ENCODE measurements at places on chromosomes 11 and 22.

DNA sequence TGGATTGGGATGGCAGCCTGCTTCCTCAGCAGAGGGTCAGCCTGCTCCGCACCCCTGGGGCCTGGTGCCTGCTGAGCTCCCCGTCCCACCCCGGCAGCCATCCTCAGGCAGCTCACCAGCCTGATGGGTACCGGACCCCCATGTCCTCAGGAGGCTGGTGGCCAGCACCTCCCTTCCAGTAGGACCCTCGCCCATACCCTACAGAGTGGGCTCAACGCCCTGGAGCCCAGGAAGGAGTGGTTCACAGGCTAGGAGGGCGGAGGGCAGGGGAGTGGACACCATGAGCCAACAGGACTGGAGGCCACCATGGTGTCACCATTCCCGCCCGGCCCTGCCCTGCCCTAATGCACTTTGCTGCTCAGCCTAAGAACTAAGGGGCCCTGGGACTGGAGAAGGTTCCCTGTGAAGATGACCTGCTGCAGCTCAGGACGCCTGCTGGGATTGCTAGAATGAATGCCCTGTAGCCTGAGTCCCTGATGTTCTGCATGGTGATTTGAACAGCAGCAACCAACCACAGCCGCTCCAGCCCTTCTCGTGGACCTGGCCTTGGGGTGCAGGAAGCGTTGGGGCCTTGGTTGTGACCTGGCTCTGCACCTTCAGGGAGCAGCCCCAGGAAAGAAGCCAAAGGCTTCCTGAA lies 1080.8 kb downstream of the BRD1 start:
- no peak for DNase-seq

DNA sequence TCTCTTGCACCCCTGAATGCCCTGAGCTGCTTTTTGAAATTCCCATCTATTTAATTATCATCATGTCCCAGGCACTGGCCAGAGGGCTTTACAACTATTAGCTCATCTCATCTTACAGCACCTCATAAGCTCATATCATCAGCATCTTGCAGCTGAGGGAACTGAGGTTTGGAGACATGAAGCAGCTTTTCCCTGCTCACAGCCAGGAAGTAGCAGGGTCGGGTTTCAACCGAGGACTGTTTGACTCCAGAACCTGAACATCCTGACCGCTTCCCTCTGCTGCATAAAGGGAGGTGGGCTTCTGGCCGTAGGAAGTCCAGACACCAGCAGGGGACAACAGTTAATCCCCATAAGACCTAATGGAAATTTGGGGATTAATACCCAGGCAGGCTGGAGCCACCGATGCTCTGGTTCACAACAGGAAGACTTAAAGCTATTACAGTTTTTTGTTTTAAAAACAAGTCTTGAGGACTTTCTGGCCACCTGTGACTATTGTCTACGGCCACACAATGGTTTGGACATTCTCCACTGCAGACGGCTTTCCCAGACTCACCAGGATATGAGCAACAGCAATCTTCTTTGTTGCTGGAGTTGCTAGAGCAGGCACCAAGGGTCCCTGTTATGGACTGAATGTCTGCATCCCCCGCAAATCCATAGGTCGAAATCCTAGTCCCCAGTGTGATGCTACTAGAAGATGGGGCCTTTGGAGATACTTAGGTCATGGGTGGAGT lies 47.4 kb downstream of the CHST1 start:
- no peak for DNase-seq

DNA sequence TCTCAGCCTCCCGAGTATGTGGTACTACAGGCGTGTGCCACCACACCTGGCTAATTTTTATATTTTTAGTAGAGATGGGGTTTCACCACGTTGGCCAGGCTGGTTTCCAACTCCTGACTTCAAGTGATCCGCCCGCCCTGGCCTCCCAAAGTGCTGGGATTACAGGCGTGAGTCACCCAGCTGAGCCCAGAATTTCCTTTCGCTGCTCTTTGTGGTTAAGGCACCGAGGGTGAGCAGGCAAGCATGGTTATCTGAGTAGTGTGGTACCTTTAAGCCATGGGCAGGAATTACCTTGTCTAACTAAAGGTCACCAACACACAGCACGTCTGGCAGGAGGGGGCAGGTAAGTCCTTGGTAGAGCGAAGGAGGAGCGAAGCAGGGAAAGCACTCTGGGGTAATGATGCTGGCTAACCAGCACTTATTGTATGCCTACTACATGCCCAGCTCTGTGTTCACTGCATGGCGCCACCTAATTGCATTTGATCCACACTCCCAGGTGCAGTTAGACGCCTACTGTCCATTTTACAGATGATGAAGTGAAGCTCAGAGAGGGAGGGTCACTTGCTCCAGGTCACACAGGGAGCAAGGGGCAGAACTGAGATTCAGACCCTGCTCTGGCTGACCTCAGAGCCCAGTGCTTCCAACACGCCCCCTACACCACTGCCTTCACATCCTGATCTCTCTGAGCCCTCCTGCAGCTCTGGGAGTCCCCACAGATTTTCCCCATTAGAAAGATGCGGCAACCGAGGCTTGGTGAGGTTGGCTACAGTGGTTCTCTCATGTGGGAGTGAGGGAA lies 45.7 kb downstream of the TRIOBP start:
- DNase-seq, result no peak

GRCh38 chr11:61162092-61162941 lies 1.1 kb upstream of the VPS37C start:
- DNase-seq, result peak; percentile 86

DNA sequence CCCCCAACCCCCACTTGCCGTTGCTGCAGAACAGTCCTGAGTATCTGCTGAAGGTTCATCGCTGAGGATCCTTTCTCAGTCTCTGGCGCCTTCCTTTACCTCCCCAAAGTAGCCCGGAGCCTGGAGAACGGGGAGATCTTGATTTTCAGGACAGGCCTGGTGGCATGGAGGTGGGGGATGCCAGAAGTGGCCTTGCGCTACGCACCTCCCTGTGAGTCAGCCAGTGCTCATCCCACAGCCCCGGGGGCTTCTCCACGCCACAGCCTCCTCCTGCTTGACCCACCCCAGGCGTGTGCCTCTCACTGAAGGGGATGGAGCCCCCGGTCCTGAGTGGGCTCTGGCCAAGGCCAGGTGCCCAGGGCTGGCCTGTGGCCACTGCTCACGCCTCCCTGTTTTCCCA lies 339.6 kb downstream of the TBC1D22A start:
- DNase-seq, result no peak

GRCh38 chr11:64556721-64557250 lies 34.2 kb upstream of the SLC22A12 start:
- no peak for DNase-seq

DNA sequence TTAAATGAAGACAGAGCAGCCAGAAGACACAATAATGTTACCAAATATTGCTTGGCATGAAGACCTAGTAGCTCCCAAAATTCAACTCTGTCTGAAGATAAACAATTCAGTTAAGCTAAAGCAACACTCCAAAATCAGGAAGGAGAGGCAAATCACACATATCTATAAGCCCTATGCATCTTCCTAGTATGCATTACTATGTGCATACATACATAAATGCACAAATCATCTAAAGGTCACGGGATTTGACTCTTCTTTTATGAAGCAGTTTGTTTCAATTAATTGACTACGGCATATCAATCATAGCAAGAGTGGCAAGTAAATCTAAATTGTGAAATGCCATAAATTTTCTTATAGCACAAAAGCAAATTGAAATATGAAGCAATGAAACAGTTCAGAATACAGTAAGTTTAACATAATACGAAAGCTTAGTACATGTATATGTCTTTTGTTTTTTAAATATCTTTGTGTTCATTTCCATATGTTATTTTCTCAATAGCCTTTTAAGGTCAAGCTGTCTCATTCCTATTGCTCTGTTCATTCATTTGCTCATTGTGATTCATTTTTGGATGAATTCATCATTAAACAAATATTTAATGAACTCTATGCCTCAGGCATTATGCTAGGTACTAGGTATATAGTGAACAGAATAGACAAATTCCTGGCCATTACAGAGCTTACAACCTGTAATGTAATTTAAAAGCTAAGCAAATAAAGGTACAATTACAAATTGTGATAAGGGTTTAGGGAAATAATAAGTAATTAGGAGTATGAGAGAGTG lies 540.5 kb downstream of the DLG2 start:
- no peak for DNase-seq

GRCh38 chr11:112613051-112613972 lies 347.9 kb upstream of the NCAM1 start:
- DNase-seq, result no peak

- DNase-seq, result no peak
Observed at GRCh38 chr11:73267906-73268540, 4.1 kb upstream of the P2RY6 start.

DNA sequence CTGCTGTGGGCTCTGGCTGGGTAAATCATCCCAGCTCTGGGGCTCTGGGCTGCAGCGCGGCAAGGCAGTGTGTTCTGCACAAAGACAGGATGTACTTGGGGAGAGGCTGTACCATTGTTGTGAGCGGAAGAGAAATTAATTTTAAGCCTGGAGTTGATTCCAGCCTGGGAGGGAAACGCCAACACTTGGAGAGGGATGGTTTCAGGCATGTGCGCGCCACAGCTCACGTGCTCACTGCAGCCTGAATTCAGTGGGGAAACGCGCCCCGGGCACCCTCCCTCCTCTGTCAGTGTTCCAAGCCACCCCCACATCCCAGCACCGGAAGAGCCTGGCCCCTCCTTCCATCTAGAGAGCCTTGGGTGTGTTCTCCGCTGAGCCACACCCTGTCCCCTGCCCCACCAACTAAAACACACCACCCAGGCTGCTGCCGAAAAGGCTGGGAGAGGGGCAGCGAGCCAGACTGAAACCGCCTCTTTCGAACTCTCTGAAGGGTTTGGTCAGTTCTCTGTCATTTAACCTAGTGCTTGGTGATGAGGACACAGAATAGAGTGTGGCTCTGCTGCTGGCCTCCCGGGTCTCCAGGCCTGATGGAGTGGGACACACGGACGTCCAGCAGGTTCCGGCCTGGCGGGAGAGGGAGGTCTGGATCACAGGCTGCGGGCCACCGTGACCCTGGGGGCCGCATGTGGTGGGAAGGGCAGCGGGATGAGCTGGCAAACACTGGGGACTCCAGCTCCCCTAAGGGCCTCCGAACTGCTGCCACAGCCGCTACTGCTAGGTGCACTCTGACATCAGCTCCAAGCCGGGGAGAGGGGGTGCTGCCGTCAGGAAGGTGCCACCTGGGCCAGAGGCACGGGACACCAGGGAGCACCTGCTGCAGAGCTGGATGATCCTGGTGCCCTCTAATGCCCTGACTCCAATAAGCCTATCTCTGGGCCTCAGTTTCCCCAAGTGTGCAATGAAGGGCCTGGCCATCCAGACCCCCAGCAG lies 230.8 kb downstream of the CTTN start:
- no peak for DNase-seq

GRCh38 chr11:414318-414857 lies 411 bp downstream of the SIGIRR start:
- DNase-seq, result no peak

GRCh38 chr11:44633641-44634040 lies 68.2 kb downstream of the CD82 start:
- peak; percentile 70 for DNase-seq

- no peak for DNase-seq
Observed at GRCh38 chr22:41847300-41847699, 14.4 kb downstream of the SREBF2 start.

DNA sequence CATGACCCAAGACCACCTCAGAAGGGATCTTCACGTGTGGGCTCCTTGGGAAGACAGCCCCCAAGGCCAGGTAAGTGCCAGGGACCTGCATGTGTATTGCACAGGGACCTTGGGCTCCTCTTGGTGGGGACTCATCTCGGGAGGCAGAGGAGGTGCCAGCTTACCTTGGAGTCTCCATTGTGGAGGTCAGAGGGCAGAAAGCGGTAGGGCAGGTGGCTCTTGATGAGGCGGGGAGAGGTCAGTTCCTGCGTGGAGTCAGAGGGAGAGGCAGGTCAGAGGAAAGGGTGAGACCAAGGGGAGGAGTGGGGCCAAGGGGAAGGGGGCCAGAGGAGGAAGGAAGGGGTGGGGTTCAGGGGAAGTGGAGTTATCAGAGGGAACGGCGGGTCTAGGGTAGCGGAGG lies 22.5 kb downstream of the SULT4A1 start:
- no peak for DNase-seq

DNA sequence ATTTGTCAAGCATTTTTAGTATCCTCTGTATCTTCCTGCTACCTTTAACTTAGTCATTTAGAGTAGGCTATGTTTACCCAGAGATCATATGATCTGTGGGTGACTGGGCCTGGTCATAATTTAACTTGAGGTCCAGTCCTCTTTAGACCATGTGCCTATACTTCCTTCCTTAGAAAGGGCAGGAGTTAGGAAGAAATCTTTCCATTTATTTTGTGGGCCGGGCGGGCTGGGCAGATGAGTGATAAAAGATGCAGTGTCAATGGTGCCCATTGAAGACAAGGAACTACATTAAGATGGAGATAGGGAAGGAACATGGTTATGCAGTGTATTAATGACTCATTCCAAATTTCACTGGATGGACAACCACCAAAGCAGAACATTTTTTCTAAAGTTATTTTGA lies 30.9 kb upstream of the PDE3B start:
- no peak for DNase-seq

- no peak for DNase-seq
Observed at GRCh38 chr11:21554284-21554683, 638.6 kb upstream of the ANO5 start.
